ENCODE measurements at places on chromosomes 12 and 14. TPM values are rescaled to one million over a fixed set of nuclear protein-coding genes. Genes with fewer than 3 reads are reported as not detected.

CCDC184 gene
- 2.2 TPM for total RNA-seq

TECPR2 gene
- 19.4 TPM for total RNA-seq

GRCh38 chr14:90960818-90961217 is 99.6 kb downstream of the RPS6KA5 start:
- DNase-seq = no peak

GRCh38 chr14:104579507-104579906 is at the start of gene C14orf180:
Gene C14orf180 (plus strand): TSS chr14:104579764. CDS start chr14:104586431, 6,667 bp downstream.
- no peak for DNase-seq

DNA sequence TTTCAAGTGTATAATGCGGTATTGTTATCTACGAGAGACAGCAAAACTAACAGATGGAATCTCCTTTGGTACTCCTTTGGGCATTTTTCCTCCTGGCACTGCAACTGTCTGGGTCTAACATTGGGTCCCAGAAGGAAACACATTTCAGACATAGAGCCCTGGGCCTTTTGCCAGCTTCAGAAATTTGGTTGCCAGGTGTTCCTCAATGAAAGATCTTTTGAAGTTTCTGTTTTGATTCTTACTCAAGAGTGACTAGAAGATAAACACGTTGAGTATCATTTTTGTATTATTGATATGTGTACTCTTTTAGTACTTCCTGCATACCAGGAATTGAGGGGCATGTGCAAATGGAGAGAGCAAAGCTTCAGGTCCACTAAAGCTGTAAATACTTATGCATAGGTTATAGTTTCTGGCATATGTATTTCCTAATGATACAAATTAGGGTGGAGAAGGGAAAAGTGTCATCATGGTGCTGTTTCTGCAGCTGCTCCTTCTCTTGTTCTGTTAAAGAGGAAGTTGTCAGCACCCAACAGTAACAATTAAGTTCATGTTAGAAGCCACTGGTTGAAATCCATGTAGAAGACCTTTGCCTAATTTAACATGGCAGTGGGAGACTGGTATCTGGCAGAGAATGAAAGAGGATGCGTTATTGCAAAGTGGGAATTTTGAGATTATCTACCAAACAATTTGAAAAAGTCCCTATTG is 53.5 kb downstream of the SLC38A6 start:
- DNase-seq = no peak

DNA sequence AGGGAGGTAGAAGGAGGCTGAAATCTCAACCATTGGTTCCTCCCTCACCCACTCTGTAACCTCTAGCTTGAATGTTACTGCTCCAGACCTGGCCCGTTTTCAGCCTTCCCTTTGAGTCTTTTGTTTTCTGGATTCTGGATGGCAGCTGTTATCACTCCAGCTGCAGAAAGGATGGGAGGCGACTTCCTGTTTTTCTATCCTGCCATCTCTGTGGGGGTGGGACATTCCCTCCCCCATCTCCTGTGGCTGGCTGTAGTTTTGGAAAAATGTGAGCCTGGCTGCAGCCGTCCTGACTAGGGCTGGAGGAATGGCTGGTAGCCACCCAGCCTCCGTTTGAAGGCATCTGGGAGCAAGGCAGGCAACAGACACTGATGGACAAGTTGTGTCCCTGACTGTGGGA is 2.9 kb upstream of the PPFIBP1 start:
- DNase-seq = no peak

- no peak for DNase-seq
Measured at GRCh38 chr14:104174051-104174450, 35.7 kb downstream of the KIF26A start.

DNA sequence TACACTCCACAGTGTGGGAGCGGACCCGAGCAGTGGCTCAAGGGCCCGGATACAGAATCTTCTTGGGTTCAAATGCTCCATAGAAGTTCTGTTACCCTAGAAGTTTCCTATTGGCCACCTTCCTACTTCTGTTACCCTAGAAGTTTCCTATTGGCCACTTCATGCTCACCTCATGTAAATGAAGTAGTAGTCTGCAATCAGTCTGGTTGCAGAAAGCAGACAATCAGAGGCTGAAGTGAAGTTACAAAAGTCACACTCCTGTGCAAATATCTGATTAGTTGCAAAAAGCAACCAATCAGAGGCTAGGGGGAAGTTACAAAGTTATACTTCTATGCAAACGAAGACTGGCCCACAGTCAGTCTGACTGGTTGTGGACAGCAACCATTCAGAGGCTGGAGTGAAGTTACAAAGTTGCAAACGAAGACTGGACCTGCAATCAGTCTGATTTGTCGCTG is 77.8 kb upstream of the CPNE8 start:
- no peak for DNase-seq

GRCh38 chr14:101705733-101706508 is 55.6 kb upstream of the PPP2R5C start:
- peak; percentile 66 for DNase-seq

- no peak for DNase-seq
Measured at GRCh38 chr14:105682956-105683570, 156.7 kb downstream of the TMEM121 start.

DNA sequence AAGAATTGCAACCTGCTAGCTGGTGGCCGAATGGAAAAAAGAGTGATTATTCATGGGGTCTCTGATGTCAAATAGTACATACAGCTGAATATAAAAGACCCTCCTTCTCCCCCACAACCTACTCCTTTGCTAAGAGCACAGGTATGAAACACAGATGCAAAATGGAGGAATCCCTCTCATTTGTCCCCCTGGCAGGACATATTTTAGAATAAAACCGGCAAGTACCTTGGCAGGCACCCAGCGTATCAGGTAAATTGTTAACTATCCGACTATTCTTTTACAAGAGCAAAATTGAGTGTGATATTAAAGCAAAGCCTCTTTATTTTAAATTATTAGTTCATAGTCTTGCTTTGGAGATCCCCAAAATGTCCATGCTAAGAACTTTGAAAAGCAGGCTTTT is 73.7 kb upstream of the USP44 start:
- DNase-seq = no peak

DNA sequence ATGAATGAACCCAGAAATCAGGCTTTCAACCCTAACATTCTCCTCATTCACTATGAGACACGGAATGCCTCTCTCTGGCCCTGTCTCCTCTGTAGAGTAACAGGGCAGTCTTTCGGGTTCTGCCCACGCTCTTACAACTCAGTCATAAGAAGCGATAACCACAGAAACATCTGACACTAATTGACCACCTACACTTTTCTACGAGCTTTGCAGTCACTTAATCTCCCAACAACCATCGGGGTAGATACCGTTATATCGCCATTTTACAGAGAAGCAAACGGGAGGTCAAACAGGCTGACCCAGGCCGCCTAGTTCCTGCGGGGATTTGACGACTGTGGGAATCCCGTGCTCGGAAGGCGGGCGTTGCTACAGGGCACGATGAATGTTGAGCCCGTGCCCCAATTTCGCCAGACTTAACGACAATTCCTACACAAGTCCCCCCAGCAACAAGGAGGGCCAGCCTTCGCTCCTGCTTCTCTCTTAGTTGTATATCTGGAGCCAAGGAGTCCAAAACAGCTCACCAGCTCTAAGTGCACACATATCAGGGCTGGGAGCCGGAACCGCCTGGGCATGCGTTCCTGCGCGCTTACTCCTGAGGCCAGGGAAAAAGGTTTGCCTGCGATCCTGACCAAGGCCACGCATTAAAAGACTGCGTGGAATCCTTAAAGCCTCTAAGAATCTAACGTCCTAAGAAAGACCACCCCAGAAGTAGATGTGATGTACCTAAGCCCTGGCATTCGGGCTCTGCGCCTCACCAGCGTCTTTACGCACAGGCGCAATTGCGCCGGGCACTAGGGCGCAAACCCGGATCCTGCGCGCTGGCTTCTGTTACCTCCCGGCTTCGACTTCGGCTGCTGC is 38.7 kb upstream of the TBX5 start:
- no peak for DNase-seq

All from H1 (cell line).